ENCODE measurements at places on chromosomes 16 and 17. TPM values are rescaled to one million over a fixed set of nuclear protein-coding genes. Genes with fewer than 3 reads are reported as not detected.

- DNase-seq = no peak
Measured at GRCh38 chr17:53150101-53150698, 672.5 kb upstream of the KIF2B start.

GRCh38 chr16:22789281-22789945 is 24.5 kb upstream of the HS3ST2 start:
- DNase-seq = no peak

- no peak for DNase-seq
Measured at GRCh38 chr16:23395732-23396131, 57.3 kb downstream of the COG7 start.

RASL10B gene
- polyA plus RNA-seq = 10.2 TPM

CDH8 gene
- 5.2 TPM for polyA plus RNA-seq

MT1B gene
- polyA plus RNA-seq = not detected
